Karpas-422 (cell line): ENCODE measurements at places on chromosomes 2 and 18. TPM values are rescaled to one million over a fixed set of nuclear protein-coding genes. Genes with fewer than 3 reads are reported as not detected.
A peak's percentile ranks its signal among the peaks of the same experiment; 100 is the strongest.

- no peak for DNase-seq
These were observed 15.2 kb upstream of the CCDC74B start for GRCh38 chr2:130160131-130160530.

DNA sequence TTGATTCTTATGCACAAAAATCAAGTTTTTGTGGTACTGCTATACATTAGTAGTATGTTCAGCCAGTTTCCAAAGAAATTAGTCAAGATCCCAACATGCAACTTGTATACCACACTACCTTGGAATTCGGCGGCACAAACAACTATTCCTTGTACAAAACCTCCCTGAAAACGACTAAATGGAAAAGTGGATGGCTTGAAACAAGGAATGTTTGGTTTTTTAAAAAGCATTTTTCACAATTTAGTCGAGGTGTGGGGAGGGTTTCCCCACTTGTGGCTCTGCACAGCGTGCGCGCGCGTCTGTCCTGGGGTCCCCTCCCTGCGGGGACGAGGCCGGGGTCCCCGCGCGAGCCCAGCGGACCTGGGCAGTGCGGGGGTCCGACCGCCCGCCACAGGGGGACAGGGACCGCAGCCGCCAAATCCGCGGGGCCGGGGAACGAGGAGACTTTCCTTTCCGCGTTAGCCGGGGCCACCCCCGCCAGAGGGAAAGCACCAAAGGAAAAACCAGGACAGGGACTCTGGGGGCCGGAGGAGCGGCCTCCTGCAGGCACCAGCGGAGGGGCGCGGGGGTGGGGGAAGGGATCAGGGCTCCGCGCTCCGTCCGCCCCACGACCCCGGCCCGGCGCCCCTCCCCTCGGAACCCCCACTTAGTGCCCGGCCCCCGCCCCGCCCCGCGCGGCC, 534 bp upstream of the SOCS6 start:
- no peak for DNase-seq

- DNase-seq, result no peak
These were observed 10.7 kb downstream of the SATB2 start for GRCh38 chr2:199446996-199447576.

Gene CNNM4
- 5.6 and 6.4 TPM in 2 replicates for total RNA-seq

GRCh38 chr2:120559401-120559800, 176.3 kb upstream of the GLI2 start:
- no peak for DNase-seq

Gene CDKL4
- total RNA-seq, result 14.3 TPM in 1 of 2 replicates, not detected in the other

GRCh38 chr2:234805836-234806235, 146.0 kb upstream of the SH3BP4 start:
- DNase-seq, result no peak

GRCh38 chr2:9165625-9166024, 41.0 kb upstream of the ASAP2 start:
- DNase-seq, result no peak

DNA sequence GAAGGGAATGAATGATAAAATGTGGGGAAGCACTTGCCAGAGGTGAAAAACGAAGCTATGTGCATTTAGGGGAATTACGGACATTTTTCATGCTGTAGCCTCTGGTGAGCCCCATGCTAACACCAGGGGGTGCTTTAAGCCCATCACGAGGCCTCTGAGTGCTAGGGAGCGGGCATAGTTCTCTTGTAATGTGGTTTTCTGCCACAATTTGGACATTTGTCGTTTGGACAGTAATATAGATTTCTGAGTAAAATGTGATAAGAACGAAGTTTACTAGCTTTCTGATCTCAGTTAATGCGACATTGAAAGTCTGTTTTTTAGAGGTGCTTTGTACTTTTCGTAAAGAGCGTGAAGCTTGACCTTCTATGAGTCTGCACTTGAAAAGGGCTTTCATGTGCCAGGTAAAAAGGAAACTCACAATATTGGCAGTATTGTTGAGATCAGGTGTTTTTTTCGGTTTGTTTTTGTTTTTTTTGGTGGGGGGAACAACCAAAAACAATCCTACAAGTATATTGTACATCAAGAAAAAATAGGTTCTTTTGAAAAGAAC, 50.6 kb downstream of the TRAF3IP1 start:
- DNase-seq, result peak; percentile 86

DNA sequence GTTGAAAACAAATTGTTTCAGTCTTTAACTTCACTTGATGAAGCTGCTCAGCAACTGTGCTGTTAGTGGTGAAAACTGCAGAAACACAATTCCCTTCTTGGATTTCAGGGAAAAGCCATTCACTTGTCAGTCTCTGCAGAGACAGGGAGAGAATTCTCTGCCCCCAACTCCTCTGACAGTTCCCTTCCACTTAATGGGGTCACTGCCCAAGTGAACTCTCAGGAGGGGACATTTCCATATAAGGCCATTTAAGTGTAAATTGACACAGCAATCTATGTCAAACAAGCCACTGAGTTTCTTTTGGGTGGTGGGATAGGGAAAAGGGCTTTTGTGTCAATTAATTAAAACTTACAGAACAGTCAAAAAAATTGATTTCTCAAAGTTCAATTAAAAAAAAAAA, 51.4 kb upstream of the DNER start:
- no peak for DNase-seq

DNA sequence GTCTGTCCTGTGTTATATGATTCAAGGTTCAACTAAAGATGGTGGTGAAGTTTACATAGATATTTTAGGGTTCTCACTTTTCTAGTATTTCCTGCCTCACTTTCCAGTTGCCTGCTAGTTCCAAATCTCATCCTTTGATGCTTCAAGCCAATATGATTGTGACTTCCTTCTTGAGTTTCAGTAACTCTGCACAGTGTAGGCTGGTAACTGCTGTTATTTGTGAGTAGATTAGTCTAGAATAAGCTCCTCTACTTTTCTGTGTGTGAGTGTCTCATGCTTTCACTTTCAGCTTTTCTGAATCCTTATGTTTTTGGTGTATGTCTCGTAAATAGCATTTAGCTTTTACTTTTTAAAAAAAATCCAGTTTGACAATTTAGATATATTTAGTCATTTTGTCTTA, 42.6 kb downstream of the GALNT1 start:
- DNase-seq, result no peak

DNA sequence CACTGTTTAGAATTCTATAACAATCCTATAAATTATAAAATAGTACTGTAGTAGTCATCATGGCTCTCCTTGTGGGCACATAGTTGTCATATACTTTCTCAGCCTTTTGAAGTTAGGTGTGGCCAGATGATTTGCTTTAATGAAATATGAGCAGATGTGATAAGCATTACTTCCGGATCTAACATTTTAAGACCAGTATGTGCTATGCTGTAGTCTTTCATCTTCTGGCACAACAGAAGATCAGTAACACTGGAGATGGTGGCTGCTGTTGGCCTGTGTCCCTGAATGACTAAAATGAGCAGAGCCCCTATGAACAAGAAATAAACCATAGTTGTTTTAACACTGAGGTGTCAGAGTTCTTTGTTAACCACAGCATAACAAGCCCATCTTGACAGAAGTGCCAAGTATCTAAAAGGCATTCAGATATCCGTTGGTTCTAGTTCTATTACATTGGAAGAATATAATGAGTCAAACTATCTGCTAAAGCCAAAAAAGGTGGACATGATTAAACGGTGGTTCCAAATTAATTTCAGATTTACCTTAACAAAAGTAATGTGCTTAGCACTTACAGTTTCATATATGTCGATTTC, 6.3 kb downstream of the MEX3C start:
- DNase-seq, result peak; percentile 52

Gene SPDYA
- 0.76 and 0.78 TPM in 2 replicates for total RNA-seq

Gene NCOA1
- 4.1 and 5.4 TPM in 2 replicates for total RNA-seq

Gene RAD51AP2
- total RNA-seq, result not detected in 2 replicates

- no peak for DNase-seq
These were observed 901.9 kb upstream of the ZEB2 start for GRCh38 chr2:145421841-145422240.

DNA sequence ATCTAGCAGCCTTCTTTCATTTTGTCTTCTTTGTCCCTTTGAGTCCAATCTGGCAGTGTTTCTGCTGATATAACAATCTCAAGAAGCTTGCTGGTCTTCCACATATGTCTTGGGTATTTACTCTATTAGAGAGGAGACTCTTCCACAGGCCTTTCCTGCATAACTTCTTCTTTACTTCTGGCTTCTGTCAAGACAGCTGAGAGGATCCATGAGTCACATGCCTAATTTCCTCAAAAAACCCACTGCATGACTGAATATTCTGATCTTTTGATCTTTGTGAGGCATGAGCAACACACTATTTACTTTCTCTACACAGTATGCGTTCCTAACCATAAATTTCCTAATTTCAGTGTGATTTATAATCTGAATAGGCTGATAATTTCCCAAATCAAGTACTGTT, 5.1 kb upstream of the DCC start:
- no peak for DNase-seq

- DNase-seq, result no peak
These were observed 40.5 kb upstream of the NABP1 start for GRCh38 chr2:191637182-191638078.

- no peak for DNase-seq
These were observed 114.7 kb upstream of the STON1 start for GRCh38 chr2:48414980-48415835.

DNA sequence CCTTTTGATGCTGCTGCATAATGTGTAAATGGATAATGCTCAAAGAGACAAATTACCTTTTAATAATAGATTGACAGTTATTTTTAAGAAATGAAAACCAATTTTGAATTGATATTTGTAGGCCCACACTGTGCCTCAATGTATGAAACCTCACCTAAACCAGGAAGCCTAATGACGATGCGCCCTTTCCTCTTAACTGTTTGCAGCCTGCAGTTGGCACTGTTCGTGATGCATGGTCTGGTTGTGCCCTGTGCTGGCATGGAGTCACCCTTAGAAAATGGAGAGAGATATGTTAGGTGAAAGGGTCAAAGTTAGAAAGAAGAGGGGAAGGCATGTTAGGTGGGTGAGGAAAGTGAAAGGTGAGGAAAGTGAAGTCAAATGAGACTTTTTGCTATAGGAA, 390.2 kb downstream of the PTPRM start:
- no peak for DNase-seq

DNA sequence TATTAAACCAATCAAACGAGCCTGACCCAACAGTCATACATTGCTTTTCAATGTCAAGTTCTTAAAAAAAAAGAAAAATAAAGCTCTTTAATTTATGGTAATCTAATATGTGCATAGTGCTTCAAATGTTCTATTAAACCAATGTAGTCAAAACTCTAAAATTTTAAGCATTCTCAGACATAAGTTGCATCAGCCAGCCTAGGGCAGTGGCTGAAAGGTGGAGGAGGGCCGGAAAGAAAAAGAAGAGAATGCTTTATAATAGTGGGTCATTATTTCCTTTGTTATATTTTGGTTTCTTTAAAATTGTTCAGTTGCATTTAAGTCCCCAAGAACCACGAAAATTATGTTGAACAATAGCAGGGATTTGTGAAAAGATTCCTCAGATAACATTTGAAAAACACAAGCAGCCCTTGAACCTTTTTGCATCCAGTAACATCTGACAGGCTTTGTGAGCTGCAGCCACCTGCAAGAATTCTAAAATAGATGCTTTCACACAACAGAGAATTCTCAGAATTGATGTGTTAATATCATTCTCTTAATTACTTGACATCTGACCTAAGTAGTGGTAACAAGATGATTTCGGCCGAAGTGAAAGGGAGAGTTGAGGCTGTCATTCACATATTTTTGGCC, 252.1 kb downstream of the CDCA7 start:
- no peak for DNase-seq

DNA sequence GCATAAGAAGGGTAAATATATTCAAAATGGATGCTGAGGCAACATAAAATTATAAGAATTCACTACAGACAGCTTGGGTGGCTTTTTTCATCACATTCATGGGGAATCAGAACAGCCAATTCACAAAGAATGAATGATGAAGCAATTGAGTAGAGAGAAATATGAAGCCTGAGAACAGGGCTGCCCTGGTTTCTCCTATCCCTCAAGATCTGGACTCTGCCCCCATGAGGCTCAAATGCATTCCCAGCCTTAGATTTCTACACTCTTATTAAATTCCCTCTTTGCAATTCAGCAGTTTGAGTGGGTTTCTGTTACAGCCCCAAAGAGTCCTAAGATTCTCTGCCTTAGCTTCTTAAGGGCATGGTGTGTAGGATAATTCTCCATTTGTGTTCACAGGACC, 172.5 kb downstream of the MAIP1 start:
- no peak for DNase-seq

- DNase-seq, result peak; percentile 64
These were observed 82.3 kb upstream of the LDLRAD4 start for GRCh38 chr18:13136056-13136903.

- no peak for DNase-seq
These were observed 66.5 kb downstream of the SFXN5 start for GRCh38 chr2:73004889-73005596.

DNA sequence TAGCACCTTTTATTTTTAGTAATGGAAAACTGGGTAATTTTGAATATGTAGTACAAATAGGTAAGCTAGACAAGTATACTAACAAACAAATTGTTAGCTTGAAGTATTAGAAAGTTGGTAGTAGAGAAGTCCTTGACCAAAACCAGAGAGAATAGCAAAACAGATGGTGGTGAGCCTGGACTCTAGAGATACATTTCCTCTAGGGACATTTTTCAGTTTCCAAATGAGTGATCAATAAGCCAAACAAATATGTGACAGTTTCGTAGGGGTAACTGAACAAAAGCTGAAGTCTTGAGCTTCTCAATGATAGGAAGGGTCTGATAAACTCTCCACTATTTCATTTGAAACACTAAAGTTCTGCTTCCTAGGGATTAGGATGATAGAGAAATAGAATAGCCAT, 692.0 kb upstream of the FAM98A start:
- DNase-seq, result no peak

DNA sequence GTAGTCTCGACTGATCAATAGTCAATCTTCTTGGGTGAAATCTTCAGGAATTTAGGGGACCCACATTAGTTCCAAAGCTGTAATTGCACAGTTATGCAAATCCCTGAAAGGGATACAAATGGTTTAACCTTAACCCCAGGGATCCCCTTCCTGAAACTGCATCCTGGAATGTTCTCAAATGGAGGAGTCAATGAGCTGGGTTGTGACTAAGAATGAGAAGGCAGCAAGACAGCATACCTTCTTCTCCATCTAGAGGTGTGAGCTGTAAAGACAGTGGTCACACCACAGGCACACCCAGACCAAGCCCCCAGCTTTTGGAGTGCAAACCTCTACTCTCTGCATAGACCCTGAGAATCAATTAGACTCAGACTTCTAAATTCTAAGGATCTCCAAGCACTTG, 164.7 kb upstream of the MEIS1 start:
- no peak for DNase-seq

Gene UGT1A6
- total RNA-seq, result not detected in 2 replicates

DNA sequence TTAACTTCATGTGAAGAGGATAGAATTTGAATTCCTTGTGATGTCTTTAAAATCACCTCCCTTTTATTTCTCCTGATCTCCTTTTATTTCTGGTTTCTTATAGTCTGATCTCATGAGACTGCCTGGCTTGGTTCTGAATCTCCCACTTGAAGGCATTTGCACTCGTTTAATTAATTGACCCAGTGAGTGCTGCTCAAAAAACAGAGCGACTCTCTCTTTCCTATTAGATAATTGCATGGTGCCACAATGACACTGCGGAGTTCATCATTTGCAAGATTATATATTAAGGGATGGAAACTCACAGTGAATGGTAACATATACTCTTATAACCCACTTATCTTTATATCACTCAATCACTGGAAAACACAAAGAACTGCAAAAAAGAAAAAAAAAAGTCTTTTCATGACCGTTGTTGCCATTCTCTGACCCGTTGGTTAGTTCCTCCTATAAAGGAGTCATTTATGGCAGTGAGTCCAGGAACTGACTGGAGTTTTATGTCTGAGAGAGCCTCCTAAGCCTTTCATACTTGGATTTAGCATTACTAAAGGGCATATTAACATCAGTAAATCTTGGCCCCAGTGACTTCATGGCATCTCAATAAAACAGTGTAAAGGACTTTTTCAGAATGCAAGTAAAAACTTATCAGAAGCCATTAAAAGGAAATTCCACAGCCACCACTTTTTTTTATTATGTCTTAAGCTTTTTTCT, 103.3 kb upstream of the EPHA4 start:
- no peak for DNase-seq

Gene GPR45
- total RNA-seq, result not detected in 2 replicates
